Transverse colon (tissue), 4 donors: ENCODE measurements at places on chromosomes 16 and 17.

GRCh38 chr17:50259477-50260324, 14.6 kb upstream of the TMEM92 start:
- no peak for DNase-seq

GRCh38 chr17:1515640-1516387, 598 bp downstream of the INPP5K start:
- DNase-seq: peak; percentile 81

GRCh38 chr16:49730772-49731171, 125.1 kb downstream of the ZNF423 start:
- DNase-seq: no peak

DNA sequence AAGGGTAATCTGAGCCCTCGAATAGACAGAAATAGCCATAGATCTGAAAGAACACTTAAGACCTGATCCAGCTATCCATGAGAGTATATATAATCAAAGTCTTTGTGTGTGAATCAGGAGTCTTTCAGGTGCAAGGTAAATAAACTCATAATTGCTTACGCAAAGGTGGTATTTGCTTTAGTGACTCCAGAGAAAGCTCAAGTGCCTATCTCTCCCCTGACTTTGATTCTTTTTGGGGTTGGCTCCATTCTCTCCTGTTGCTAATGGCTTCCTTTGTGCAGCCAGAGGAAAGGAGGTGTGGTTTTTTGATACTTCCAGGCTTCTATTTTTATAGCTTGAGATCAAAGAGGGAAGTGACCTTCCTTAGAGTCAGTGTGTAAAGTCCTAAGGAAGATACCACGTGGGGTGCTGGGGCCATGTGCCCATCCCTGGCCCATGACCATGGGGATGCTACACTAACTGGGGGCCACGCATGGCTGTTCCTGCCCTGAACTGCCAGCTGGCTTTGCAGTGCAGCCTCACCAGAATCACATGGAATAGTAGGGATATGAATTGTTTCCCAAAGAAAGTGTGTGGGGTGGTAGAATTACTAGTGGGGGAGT, 45.8 kb downstream of the TENT4B start:
- no peak for DNase-seq

- no peak for DNase-seq
These were observed 5.1 kb upstream of the CD68 start for GRCh38 chr17:7574176-7574953.

DNA sequence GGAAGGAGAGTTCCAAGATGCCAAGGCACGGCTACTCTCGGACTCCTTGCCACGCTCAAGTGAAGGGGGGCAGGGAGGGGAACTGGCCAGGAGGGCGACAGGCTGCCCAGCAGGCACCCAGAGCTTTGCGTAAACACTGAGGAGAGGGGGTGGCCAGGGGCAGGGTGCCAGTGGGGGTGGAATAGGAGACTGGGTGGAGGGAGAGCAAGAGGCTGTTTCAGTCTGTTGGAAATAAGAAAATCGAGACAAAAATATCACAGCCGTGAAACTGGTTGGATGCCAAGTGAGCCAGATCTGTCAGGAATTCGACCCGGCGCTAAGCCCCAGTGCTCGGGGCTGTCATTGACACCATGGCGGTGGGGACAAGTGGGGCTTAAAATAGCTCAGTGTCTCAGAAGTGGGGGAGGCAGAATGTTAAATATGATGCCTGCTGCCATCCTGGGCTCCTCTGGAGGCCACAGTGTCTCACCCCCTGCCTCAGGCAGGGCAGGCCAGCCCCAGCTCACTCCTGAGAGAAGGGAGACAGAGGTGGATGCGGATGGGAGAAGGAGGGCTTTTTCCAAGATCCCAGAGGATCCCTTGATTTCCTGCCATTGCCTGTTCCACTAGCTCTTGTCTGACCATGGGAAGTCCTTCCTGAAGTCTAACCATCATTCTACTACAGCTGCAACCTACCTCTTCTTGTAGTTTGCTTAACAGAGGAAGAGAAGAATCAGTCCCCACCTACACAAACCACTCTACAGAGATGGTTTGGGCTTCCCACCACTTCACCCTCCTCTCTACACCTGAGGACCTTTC, 9.5 kb downstream of the PNMT start:
- no peak for DNase-seq

GRCh38 chr16:83296505-83296904, 511.3 kb upstream of the HSBP1 start:
- no peak for DNase-seq

DNA sequence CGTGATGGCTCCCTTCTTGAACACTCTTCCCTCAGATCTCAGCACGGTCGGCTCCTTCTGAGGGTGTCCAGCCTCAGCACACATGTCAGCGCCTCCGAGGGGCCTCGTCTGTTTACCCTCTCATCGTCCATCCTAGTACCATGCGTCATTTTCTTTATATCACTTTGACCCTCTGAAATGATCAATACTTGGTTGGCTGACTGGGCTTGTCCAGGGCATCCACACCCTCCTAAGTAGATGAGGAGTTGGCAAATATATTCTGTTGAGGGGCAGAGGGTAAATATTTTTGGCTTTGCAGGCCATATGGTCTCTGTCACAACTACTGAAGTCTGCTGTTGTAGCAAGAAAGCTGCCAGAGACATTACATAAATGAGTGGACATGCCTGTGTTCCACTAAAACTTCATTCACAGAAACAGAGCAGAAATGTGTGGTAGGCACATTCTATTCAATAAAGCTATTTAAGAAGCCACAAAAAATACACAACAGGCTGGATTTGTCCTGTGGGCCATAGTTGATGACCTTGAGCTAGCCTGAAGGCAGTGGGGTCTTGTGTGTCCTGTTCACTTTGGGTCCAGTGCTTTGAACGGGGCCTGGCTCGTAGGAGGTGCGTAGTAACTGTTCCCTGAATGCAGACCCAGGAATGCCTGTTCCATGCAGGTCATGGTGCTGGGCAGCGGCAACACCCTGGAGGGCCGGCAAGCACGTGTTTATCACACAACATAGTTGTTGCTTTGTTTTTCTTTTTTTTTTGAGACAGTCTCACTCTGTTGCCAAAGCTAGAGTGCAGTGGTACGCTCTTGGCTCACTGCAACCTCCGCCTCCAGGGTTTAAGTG, 185.8 kb downstream of the SNX29 start:
- DNase-seq: no peak

DNA sequence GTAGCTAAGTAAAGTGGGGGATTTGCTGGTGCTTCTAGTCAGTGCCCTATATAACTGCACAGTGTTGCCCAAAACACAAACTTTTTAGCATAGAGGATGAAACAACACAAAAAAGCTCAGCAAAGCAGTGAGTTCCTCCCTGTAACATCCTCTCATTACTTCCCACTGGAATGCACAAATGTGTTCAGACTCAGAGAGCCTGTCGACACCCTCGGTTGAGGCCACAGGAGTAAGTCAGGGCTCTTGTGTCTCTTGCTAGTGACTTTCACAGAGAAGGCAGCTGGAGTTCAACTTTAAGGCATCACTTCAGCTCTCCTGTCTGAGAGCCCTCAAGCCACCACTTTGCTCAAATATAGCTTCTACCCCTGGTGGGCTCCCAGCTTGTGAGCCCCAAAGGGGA, 107.2 kb upstream of the NETO2 start:
- DNase-seq: no peak

DNA sequence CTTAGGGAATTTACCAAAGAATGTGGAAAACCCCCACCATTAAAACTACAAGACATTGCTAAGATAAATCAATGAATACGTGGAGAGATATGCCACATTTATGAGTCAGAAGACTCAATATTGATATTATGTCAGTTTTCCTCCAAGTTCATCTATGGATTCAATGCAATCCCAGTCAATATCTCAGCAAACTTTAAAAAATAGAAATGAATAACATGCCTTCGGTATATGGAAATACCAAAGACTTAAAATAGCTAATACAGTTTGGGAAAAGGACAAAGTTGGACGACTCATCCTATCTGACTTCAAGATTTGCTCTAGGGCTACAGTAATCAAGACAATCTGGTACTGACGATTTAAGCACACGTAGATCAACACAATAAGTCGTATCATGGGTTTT, 31.2 kb downstream of the PIK3R5 start:
- DNase-seq: no peak

- DNase-seq: peak; percentile 81
These were observed 20.0 kb downstream of the ST6GALNAC1 start for GRCh38 chr17:76623271-76624146.

- DNase-seq: no peak
These were observed 24.6 kb downstream of the CDH11 start for GRCh38 chr16:65097296-65097695.

DNA sequence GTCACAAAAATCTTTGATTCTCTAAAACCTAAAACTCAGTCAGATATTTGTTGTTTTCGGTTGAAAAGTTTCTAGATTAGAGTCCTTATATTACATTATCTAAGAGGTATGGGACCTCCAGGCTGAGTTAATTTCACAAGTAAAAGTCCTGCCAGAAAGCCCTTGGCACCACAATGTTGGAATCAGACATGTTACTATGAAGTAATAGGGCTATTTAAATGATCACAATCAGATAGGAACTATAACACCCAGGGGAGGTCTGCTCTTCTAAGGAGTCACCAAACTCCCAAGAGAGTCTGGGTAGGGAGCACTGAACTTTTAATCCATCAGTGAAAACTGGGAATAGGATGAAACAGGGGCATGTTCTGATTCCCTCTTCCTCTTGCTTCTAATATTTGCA, 54.2 kb downstream of the WIPI1 start:
- no peak for DNase-seq
